ENCODE measurements at places on chromosomes 1 and 21.

DNA sequence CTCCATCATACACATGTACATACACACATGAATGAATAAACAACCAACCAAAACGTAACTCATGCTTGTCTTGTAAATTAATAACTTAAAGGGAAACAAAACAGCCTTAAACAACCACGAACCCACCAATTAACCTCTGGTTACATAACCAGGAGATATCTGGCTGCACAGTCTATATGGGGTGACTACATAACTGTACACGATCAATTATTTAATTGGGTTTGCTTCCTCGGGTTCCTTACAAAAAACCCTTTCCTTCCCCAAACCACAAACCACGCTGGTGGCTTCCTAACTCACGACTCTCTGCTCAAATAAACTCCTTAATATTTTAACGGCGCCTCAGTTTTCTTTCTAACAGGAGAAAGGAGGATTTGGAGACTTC is 744 bp downstream of the ZNF670 start:
- DNase-seq = peak; percentile 5

- DNase-seq = no peak
Measured at GRCh38 chr1:116356067-116356466, 17.0 kb upstream of the ATP1A1 start.

GRCh38 chr1:70847013-70847412 is 200.6 kb downstream of the PTGER3 start:
- no peak for DNase-seq

DNA sequence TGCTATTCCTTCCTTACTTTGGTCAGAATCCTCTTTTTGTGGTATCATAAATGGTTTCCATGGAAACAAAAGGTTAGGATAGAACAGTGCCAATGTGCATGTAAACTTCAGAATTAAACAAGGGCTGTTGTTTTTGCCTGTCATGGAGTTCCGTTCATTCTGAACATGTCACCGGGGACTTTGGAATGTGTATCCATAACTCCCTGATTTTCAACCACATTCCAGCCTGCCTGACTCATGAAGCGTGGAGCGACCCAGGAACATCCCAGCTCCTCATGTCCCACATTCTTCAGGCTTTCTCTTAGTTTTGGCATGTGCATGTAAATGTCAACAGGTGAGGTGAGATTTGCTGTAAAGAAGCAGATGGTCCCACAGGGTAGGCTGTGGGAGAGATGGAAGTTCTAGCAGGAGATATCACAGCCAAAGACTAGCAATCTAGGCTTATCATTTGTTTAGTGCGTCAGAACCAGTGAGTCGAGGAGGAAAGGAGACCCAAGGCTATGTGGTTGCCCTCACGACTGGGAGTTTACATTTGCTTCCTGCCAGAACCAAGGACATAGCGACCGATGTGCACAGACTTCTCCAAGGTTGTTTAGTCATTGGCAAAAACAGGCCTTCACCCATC is 23.0 kb upstream of the DNAJC11 start:
- peak; percentile 89 for DNase-seq

- DNase-seq = no peak
Measured at GRCh38 chr1:43177691-43178090, 5.6 kb downstream of the CFAP57 start.

DNA sequence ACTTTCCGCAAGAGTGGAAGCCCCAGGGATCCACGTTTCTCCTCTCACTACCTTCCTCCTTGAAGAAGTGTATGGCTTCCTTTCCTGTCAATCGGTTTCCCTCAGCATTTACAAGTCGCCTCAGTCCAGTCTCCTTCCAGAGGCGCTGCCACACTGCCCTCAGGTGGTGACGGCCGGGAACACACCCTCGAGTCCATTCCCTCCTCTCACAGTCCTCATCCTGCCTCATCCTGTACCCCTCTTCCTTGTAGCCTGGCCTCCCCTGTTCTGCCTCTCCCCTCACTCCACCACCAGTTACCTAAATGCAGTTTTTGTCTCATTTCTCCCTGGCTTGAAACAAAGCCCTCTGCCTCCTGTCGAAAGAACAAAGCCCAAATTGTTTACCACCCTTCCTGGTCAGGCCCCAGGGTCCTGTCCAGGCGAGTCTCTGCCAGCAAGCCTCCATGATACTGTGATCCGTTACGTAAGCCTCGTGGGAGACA is 23.2 kb upstream of the LSM10 start:
- DNase-seq = peak; percentile 86

DNA sequence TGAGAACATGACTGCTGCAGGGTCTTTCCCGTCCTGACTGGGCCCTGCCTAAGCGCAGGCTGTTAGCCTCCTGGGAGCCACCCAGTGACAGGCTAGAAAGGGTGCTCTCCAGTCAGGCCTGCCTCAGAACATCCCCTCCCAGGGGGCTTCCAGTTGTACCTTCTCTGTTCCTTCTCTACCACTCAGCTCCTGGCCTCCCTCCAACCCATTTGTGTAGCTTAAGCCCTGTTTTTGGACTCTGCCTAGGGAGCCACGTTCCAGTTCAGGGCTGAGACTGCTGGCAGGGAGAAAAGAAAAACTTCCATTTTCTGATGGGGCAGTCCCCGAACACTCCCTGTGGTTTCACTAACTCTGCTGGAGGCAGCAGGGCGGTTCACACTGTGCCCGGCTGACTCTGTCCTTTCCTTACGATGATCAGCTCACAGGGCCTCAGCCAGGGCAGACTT is 15.3 kb upstream of the POU3F1 start:
- no peak for DNase-seq

DNA sequence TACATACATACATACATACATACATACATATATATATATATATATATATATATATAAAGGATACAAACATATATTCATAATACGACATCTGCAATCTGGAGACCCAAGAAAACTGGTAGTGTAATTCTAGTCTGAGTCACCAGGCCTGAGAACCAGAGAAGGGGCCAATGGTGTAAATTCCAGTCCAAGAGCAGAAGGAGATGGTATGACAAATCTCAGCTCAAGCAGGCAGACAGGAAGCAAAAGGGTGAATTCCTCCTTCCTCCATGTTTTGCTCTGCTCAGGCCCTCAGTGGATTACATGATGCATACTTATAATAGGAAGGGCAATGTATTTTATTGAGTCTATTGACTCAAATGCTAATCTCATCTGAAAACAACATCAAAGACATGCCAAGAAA is 1060.4 kb upstream of the TMPRSS15 start:
- DNase-seq = no peak

All from AG08395 (cell line).